CD4-positive, alpha-beta T cell treated with Interleukin-15 for 1 hour (primary cell): ENCODE measurements at places on chromosomes 7 and 10.
A peak's percentile ranks its signal among the peaks of the same experiment; 100 is the strongest.

DNA sequence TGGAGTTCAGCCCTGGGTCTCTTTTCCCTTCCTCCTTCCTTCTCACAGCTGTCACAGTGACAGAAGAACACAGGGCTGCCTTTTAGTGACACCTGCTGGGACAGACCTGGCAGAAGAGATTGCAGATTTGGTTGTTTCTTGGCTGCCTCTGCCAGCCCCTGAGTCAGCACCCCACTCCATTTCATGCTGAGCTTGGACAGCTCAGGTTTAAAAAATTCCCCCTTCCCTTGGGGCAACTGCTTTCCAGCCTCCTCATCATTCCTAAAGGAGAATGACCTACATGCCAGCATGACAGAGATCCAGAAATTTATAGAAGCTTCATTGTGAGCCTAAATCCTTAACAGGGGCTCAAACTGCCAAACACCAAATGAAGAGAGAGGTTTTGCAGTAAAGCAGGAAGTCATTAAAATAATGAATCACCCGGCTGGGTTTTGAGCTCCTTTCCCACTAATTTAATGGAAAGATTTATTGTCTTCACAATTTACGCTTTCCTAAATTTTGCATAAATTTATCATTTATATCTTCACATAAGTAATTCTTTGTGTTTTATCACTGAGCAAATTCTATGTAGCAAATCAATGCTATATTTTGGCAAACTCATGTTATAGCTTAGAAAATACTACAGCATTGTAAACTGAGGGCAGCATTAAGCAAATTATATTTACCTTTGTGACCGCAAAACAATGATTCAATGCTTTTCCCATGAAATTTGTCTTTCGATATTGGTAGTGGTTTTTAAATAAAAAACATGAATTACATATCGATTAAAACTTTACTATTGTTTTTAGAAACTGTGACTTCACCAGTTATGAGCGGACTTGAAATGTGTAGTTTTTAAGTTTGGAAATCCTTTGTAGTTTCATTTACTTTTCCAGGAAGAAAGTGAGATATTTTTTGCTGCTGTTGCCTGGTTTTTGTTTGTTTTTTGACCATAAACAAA lies 399.5 kb upstream of the ANKRD30A start:
- DNase-seq: no peak

DNA sequence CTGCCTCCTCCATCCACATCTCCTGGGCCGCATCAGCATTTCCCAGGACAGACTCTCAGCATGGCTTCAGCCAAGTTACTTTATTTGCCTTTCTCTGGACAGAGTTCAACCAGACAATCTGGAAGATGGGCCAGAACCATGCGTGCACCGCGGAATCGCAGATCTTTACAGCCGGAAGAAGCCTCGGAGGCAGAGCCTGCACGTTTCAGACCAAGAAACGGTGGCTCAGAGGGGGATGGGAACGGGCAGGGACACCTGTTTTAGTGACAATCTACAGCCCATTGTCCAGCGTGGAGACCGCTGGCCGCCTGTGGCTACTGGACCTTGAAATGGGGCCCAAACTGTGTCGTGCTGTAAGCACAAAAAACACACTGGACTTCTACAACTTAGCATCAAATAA lies 3.5 kb downstream of the VIPR2 start:
- no peak for DNase-seq

GRCh38 chr7:48617993-48618392 lies 306.4 kb upstream of the CDC14C start:
- no peak for DNase-seq

GRCh38 chr10:33843379-33843778 lies 508.9 kb upstream of the NRP1 start:
- DNase-seq: no peak

DNA sequence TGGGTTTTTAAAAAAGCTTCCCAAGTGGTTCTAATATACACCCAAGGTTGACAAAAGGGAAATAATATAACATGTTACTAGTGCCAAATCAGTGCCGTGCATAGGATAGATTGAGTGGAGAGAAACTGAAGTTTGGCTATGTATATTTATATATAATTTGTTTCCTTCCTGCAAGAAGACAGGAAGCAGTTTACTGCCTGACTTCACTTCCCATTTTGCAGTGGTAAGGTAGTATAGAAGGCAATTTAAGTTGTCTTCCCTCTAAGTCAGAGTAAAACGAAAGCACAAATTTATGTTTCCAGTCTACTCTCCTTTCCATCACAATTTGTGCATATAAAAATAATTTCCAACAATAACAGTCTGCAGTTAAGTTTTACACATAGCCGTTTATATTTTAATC lies 3.4 kb upstream of the HYCC1 start:
- no peak for DNase-seq

DNA sequence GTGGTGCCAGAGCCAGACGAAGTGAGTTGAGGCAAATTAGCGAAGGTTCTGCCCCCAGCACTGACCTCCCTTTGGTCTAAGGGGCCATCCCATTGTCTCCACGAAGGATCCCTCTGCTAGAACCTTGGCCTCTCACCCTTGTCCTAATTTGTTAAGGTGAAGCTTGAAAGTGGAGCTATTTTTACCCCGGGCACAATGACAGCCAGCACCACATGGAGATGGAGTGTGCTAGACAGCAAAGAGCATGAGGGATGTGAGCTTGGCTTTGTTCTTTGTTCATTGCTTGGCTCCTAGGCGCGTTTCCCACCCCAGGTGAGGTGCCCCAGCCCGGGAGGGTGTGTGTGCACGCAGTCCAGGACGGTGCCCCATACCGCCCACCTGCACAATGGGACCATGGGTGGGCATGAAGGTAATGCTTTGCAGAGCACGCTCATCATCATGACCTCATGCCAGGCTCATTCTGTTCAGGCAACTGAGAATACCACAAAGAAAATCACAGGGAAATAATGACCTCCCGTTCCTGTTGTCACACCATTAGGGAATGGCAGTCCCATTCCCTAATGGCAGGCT lies 361.0 kb upstream of the FZD8 start:
- no peak for DNase-seq

- no peak for DNase-seq
Measured at GRCh38 chr7:7539152-7539551, 3.5 kb upstream of the COL28A1 start.

DNA sequence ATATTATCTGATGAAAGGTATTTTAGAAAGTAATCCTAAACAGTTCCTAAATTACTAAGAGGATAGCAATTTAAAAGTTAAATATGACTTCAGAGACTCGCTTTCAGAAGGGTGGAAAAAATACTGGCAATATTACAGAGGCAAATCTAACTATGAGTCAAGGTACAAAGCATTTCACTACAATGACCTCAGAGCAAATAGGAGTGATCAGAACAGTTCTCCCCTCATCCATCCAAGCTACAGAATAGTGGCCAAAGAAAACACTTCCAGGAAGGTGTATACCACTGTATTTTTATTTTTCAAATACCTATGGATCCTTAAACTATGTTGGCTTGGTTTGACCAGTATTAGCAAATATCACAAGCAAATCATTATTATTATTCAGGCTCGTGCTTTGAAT lies 112.8 kb upstream of the ODAD2 start:
- no peak for DNase-seq

- no peak for DNase-seq
Measured at GRCh38 chr7:126213876-126214275, 1038.9 kb downstream of the GRM8 start.

DNA sequence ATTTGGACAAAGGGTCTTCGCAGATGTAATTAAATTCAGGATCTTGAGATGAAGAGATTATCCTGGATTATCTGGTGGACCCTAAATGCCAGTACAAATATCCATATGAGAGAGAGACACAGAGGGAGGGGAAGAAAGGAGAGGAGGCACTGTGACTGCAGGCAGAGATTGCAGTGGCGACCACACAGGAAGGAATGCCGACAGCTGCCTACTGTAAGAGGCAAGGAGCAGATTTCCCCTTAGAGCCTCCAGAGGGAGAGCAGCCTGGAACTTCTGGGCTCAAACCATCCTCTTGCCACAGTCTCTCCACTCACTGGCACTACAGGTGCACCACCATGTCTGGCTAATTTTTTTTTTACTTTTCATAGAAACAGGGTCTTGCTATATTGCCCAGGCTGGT lies 152.3 kb downstream of the SDK1 start:
- DNase-seq: no peak

- no peak for DNase-seq
Measured at GRCh38 chr7:101164071-101164840, 1.1 kb downstream of the VGF start.

DNA sequence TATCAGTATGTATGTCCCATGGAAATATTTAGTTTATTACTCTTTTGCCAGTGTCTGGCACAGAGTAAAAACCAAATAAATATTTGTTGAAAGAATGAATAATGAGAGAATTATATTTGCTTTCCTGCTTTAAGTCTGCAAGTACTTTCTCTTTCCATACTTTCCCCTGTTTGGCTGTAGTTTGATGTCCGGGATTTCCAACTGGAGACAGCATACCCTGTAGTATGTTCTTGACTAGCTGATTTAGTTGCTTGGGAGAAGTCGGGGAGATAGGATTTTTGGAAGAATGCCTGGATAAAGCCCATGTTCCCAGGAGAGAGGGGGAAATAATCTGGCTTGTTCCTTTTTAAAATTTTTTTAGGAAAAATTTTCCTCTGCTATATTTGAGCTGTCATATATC lies 516.1 kb downstream of the CCSER2 start:
- DNase-seq: no peak

- no peak for DNase-seq
Measured at GRCh38 chr10:97596101-97597082, 6.9 kb downstream of the C10orf62 start.

- DNase-seq: no peak
Measured at GRCh38 chr7:108062250-108063014, 59.5 kb upstream of the LAMB1 start.

DNA sequence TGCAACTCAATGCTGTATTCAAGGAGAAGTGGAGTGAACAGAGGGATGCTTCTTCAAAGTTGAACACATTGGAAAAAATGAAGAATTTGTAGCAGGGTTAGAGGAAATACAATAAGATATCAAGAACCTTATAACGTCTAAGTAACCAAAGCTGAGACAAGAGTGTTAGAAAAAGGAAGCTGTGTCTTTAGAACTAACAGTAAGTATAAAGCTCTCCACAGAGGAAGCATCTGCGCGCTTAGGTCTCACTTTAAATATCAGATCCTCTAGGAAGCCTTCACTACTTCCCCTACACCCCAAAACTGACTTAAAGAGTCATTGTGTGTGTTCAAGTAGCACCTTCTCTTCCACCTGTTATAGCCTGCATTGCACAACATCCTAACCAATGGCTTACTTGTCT lies 43.0 kb downstream of the CH25H start:
- DNase-seq: no peak

DNA sequence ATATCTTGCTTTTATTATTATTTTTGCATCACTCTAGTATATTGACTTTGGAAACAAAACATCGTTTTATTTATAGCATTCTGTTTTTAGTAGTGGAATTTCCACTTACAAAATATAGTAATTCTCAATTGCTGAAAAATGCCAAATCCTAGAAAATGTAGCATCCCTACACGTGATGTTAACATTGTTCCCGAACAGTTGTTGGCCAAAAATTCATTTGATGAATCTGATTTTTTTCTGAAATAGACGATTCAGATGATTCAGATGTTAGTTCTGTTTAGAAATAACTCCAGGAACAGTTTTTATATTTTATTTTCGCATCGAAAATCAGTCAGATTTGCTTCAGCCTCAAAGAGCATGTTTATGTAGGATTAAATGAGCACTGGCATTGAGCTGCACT lies 122.4 kb downstream of the GFRA1 start:
- DNase-seq: no peak

- DNase-seq: no peak
Measured at GRCh38 chr7:42155584-42156290, 81.3 kb downstream of the GLI3 start.

DNA sequence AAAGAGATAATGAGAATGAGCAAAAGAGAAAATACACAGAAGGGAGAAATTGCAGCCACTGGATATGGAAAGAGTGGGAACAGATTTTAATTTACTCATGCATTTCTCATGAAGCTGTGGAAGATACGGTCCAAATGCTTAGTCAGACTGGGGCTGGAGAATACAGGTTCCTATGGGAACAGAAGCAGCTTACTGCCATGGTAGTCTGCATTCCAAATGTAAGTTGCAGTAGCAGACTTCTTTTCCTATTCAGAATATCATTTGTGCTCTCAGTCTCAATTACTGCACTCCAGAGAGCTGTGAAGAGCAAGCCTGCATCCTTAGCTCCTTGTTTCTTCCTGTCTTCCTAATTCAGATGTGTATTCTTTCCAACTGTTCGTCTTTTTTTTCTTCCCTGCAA lies 190.8 kb upstream of the TMEM196 start:
- DNase-seq: no peak

DNA sequence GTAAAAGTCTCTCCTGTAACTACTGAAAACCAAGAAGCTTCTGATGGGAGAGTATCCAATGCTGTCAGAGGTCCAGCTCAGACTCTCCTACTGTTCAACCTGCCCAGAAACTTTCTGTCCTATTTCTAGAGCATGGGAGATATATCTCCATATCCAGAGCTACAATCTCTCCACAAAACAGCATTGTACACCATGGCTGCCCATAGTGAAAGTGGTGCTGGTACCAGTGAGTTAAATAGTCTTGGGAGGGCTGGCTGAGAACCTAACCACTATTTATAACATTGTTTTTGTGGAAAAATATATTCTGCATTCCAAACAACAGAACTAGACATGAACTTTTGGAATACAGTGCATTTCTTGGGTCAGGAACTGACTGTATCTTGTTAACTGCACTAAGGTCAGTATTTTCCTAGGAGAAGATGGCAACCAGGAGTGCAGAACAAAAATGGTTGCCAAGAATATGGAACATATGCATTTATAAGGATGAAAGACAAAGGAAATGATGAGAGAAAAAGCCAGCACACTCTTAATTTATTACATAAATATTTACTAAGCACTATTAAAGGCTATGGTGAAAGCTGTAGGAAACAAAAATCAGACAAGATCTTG lies 91.9 kb downstream of the ZNF438 start:
- DNase-seq: no peak

DNA sequence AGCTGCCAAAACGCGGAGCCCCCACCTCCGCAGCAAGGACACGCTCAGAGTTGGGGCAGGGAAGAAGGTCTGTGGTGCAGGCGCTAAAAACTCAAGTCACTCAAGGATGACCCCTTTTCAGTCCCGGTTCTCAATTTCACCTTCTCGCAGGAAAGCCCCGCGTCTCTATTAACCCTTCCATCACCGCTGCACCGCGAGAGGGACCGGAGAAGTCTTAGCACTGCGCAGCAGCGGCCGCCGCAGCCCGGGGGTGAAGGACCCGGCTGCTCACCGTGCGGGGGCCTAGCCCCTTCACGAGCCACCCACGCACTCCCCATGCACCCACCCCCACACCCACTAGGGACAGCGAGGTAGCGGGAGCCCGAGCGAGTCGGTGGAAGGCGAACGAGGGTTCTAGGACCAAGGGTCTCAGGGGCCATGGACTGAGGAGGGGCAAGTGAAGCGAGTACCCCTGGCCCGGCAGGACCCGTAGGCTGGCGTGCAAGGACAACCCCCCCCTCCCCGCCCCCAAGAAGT lies 162.9 kb downstream of the SH3PXD2A start:
- peak; percentile 47 for DNase-seq

- peak; percentile 48 for DNase-seq
Measured at GRCh38 chr7:36190447-36191291, 37.6 kb downstream of the EEPD1 start.

- no peak for DNase-seq
Measured at GRCh38 chr10:72122221-72122620, 33.9 kb upstream of the SPOCK2 start.
